GOT3 (cell line): ENCODE measurements at places on chromosomes 3 and 15.

- no peak for DNase-seq
Observed at GRCh38 chr15:63291507-63291906, 14.1 kb downstream of the APH1B start.

DNA sequence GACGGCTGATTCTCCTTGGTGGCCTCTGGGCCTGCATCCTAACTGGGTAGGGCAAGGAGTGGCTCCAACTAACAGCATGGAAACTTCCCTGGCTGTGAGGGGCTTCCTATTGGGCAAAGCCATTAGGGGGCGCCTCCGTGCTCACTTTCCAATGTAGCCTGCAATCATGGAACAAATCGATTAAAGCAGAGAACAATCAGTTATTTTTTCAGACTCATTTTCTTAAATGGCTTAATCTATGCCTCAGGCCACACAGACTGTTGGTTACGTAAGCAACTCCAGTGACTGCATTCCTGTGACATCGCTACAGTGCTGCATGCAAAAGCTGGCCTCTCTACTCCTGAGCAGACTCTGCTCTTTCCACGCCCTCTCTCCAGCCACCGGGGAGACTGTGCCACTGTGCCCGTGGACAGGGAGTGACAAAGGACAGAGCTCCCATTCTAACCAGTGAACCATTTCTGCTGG lies 278.9 kb downstream of the KLF13 start:
- DNase-seq = no peak

DNA sequence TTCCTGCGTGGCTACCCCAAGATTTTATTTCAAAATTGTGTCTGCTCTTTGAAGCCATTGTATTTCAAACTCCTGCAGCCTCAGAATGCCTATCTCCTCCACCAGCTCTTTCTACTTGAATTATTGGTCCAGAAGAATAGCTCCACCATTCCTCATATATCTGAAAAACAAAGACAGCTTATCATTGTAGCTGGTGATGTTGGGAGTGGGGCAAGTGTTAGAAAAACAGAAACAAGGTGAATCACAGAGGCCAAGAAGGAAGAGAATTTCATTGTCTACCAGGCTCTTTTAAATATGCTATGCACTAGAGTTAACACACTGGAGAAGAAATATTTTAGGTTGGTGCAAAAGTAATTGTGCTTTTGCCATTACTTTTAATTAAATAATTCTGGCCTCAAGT lies 307.9 kb upstream of the ROPN1 start:
- DNase-seq = no peak

- DNase-seq = peak; percentile 55
Observed at GRCh38 chr3:13648060-13649001, 99.4 kb downstream of the FBLN2 start.

- no peak for DNase-seq
Observed at GRCh38 chr3:116059421-116060096, 385.7 kb downstream of the LSAMP start.
